ENCODE measurements at places on chromosomes 16 and 17.

DNA sequence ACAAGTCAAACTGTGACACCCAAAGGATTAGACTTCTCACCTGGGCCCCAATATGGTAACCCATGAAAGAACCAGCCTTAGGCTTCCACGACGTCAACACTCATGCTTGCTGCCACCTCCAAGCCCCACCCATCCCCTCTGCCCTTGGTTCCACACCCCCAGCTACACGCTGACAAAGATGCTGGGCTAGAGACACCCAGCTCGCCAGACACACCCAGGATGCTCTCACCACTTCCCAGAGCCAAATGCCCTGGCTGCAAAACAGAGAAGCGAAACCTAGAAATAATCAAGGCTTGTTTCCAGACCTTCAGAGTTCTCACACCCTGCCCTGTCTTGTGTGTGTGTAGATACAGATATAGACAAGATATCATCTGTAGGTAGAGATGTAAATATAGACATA is 26.0 kb upstream of the ADCY9 start:
- DNase-seq = peak; percentile 36

- DNase-seq = no peak
Observed at GRCh38 chr17:28613931-28614381, at the start of gene RSKR. Gene RSKR (minus strand): TSS chr17:28614185. CDS start chr17:28614161, 24 bp downstream.

- no peak for DNase-seq
Observed at GRCh38 chr16:52756812-52757517, 210.0 kb upstream of the TOX3 start.

GRCh38 chr16:66903544-66904427 is 14.9 kb downstream of the CDH16 start:
- no peak for DNase-seq

DNA sequence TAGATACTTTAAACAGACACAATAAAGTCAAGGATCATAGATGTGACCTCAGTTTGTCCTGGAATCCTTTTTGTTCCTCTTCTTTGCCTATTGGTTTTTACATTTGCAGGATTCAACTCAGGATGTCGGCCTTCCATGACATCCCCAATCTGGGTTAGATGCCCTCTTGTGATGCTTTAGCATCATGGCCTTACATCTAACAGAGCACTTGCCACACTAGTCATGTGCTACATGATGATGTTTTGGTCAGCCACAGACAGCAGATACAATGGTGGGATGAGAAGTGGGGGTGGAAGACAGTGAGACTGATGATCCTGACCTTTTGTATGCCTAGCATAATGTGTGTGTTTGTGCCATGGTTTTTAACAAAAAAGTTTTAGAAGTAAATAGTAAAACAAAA is 1.8 kb upstream of the SYNRG start:
- no peak for DNase-seq

All from T-helper 9 cell (primary cell).